ENCODE measurements at places on chromosomes 11 and 22.

GRCh38 chr22:23784215-23784732 is 2.5 kb upstream of the SMARCB1 start:
- DNase-seq: peak; percentile 52

DNA sequence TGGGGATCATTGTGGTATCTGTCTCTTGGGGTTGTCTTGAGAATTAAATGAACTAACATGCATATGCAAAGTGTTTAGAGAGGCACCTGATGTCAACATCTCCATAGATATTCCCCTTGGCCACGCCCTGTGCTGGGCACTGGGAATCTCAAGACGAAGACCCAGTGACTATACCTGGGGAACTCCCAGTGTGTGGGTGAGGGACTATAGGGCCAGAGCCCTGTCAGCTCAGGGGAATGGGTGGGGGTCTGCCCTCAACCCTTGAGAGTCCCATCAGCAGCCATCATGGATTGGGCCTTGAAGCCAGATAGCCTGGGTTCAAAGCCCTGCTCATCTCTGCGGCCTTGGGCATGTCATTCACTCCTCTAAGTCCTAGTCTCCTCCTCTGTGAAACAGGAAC is 21.6 kb upstream of the LMO1 start:
- no peak for DNase-seq

- no peak for DNase-seq
Observed at GRCh38 chr22:22894740-22895731, 7.4 kb downstream of the IGLL5 start.

GRCh38 chr11:43582024-43582862 is 98.3 kb upstream of the HSD17B12 start:
- DNase-seq: no peak

GRCh38 chr11:17405232-17406005 is 17.0 kb upstream of the KCNJ11 start:
- DNase-seq: peak; percentile 70

GRCh38 chr11:11142430-11142829 is 210.6 kb downstream of the CSNK2A3 start:
- DNase-seq: no peak

DNA sequence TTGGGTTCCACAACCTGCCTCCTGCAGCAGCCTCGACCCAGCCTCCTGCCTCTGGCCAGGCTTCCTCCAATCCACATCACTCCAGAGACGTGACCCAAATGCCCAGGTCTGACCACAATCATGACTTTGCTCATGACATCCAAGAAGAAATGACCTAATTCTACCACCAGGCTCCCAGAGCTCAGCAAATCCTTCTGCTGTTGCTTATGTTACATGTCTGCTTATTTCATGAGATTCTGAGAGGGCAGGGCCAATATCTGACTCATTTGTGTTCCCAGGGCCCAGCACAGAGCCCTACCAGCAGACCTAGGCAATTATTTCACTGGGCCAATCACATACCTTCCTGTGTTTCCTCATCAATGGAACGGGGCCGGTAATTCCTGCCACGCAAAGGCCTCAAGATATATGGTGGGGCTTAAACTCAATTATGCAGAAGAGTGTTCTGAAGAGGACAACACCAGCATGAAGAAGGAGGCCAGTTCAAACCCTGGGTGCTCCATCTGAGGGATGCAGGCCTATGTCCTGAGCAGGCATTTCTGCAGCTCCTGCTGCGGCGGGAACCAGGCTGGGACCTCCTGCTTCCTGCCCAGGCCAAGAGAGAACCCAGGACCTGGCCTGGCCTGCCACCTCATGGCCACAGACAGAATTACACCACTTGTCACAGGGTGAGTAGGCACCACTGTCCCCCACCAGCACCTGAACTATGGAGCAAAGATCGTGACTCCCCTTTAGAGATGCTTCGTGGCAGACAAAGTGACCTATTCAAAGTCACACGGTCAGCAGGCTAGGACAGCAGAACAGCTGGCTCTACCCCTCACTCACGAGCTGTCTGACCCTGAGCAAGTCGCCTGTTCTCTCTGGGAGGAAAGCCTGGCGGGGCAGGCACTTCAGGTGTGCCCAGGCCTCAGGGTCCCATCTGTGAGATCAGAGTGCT is 5.9 kb downstream of the CENPM start:
- peak; percentile 93 for DNase-seq

DNA sequence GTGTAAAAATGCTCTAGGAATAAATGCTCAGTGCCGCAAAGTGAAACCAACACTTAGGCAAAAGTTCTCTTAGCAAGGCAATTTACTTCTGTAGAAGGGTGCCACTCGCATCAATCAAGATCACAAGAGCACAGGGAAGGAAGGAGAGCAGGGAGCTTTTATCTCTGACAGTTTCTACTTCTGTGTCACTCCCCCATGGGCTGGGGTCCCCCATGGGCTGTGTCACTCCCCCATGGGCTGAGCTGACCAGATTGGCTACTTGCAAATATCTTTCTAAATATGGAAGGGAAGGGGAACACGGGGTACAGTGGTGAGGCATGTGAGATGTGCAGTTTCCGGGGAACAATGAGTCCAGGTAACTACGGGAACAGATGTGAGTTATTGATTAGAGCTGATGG is 397 bp downstream of the OR52N2 start:
- no peak for DNase-seq

GRCh38 chr22:39368461-39368911 is 18.7 kb downstream of the SYNGR1 start:
- DNase-seq: no peak

DNA sequence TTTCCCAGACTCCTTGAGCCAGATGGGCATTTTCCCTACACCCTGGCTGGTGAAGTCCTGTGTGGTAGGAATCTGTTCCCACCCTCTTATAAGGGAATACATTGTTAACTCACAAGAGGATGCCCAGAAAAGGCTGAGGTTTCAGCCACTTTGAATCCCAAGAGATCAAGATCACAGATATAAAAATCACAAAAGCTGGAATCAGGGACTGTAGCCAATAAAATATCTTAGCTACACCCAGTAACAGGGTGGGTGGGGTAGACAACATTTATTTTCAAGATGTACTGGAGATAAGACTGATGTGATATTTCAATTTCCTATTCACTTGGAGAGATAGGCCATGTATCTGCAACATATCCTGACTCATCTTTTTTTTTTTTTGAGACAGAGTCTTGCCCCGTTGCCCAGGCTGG is 50.3 kb downstream of the COPB1 start:
- DNase-seq: peak; percentile 68

DNA sequence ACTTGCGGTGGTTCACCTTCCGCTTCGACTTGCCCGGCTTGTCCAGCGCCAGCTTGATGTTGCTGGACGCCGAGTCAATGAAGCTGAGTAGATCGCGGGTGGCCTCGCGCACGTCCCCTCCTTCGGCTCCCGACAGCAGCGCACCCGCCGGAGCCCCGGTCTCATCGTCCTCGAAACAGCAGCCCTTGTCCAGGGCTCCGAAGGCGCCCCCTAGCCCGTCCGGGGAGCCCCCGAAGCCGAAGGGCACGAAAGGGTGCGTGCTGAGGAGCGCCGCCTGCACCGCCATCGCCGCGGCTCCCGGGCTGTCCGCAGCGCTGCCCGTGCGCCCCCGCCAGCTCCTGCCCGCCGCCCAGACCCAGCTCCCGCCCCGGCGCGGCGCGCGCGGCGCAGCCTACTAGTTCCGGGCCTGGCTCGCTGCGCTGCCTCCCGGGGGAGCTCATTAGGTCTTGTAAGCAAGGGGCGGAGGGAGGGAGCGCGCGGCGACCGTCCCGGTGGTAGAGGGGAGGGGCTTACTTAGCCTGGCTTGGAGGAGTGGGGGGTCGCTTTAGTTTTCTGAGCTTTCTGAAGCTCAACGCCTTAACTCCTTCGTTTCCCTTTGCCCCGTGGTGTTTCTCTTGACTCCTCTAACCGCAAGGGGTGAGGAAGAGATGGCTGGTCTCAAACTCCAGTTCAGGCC is at the start of gene FAM181B:
TSS of gene FAM181B (minus strand) at position 421 of the 676 bp plus-strand sequence. CDS start at position 286, 135 bp downstream.
- peak; percentile 10 for DNase-seq

GRCh38 chr11:116857316-116857715 is 19.9 kb upstream of the APOA1 start:
- DNase-seq: peak; percentile 64

DNA sequence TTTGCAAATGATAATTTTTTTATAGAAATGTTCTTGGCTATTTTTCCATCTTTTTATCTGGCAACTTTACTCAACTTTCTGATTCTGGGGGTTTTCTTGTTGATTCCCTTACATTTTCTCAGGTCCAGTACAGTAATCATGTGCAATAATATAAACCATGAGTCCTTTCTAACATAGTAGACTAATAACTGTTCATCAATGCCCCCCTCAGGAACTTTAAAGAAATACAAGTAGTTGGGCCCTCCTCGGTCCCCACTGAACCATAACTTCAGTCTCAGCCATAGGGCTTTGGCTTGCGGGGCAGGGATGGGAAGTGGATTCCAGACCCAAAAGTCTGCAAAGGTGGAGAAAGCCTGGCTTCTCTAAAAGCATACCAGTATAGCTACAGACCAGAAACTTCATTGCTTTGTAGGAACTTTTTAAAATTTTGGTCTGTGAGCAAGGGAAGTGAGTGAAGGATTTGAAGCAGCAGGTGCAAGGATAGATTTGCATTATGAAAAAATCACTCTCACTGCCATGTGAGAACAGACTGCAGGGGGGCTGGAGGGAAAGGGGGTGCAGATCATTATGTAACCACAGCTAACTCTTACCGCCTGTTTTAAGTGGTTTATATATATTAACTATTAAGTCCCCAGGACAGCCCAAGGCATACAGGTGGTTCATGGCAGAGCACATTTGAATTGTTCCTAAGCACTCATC is 10.4 kb upstream of the TUB start:
- peak; percentile 41 for DNase-seq

- DNase-seq: no peak
Observed at GRCh38 chr11:31863170-31863832, 52.2 kb upstream of the PAX6 start.

GRCh38 chr11:35061516-35062440 is 77.2 kb upstream of the CD44 start:
- no peak for DNase-seq

DNA sequence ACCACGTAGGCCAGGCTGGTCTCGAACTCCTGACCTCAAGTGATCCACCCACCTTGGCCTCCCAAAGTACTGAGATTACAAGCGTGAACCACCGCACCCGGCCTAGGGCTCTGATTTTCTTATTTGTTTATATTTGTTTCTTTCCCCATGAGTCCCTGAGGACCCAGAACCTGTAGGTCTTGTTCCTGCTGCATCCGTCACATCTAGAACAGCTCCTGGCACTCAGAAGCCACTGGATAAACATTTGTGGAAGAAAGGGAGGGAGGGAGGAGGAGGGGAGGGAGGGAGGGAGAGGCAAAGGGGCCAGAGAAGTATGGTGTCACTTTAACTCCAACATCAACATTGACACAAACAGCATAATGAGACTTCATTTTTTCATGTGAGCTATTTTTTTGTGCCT is 67.7 kb downstream of the CELSR1 start:
- DNase-seq: no peak

DNA sequence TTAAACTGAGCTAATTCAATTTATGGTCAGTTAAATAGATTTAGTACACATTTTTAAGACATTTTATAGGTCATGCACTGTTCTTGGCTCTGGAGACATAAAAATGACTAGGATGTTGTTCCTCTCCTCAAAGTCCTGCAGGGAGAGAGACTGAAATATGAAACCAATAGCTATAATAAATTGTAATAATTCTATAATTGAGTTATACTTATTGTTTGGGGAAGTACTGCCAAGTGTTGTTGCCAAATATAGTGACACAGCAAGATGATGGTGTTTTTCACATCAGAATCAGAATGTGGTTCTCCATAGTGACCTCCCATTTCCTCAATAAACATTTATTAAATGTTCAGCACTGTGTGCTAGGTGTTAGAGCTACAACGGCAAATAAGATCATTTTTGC is 470.6 kb downstream of the NTM start:
- no peak for DNase-seq

- peak; percentile 66 for DNase-seq
Observed at GRCh38 chr11:46127150-46127638, 5.9 kb upstream of the PHF21A start.

DNA sequence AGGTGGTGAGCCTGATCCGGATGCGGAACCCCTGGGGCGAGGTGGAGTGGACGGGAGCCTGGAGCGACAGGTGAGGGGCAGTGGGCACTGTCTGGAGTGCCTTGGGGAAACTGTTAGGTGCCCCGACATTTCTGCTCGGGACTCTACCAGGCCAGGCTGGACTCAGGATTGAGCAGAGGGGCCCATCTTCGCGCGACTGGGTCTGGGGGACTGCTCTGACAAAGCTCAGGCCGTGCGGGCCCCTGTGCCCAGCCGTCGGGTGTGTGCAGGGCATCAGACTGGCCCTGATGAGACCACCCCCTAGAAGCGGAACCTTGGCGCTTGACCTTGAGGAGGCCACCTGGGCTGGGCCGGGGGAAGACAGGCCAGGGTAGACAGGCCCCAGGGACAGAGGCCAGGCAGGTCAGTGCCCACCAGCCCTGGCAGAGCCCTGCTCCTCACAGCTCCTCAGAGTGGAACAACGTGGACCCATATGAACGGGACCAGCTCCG is 6.3 kb downstream of the CAPN1 start:
- DNase-seq: no peak

DNA sequence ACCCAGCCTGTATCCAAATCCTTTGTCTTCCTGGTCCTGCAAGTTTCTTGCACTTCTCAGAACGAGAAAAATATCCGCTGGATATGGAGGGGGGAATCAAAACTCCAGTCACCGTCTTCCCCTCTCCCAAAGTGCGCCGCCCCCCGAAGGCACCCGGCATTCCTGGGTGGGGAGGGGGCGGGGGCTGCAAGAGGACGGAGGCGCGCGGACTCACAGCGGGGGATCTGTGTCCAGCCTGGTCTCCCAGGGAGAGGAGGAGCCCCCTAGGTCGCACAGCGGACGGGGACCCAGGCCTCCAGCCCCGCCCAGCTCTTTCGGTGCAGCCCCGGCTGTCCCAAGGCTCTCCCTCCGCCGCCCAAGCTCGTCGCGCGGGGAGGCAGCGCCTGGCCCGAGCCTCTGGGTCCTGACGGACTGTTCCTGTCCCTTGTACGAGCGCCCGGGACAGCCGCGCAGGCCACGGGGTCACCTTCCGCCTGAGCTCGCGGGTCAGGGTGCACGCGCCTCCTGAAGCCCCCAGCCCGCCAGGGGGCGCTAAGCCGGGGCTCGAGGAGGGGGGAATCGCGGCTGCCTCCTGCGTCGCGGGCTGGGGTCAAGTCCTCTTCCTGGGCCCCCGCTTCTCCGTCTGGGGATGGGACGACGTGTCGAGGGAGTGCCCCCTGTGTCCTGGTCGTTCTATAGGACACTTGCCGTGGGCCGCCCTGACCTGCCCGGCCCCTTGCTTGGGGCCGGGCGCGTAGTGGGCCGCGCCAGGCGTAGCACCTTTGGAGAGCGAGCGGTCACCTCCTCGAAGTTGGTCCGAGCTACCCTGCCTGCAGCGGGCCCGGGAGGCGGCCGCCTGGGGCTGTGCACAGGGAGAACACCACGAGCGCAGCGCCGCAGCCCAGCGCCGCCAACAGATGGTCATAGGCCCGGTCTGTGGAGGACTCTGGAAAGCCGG is 2.4 kb upstream of the WNT11 start:
- peak; percentile 34 for DNase-seq

DNA sequence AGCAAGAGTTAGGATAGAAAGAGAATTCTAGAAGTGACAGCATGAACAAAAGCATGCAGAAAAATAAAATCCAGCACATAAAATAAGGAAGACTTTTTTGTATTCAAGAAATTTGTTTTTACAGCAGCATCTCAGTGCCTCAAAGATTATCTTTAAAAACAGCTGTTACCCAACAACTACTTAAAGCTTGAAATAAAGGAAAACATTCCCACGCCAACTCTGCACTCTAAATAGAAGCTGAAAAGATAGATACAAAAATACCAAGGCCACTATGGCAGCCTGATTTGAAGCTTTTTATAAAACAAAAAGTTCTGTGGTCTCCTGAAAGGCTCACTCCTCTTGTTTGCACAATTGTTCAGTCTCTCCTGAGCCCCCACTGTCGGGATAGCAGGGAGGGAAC is 83.6 kb upstream of the LRRC55 start:
- no peak for DNase-seq

Data from AG10803 (cell line).